ENCODE measurements at places on chromosomes 7 and 10. TPM values are rescaled to one million over a fixed set of nuclear protein-coding genes. Genes with fewer than 3 reads are reported as not detected.

Gene CYP3A5
- 53.0 TPM for total RNA-seq

GRCh38 chr7:129906700-129907099 is 46.1 kb downstream of the UBE2H start:
- no peak for DNase-seq

Gene NME8
- not detected for total RNA-seq

Gene TYW1B
- total RNA-seq: 3.1 TPM

GRCh38 chr7:37352974-37353948 is 95.4 kb downstream of the ELMO1 start:
- DNase-seq: no peak

DNA sequence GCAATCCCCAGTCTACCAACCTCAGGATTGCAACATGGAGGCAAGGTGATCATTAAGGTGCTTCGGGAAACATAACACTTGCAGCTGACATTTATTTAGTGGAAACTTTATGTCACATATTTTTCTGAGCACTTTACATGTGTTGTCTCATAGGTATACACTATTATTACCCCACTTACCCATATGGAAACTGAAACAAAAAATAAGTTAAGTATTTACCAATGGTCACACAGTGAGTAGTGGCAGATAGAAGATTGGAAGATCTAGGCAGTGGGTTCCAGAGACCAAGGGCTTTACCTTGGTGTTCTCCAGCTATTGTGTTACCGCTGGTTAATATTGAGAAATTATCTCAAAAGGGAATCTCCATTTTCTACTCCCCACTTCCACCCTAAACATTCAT is 1279.1 kb upstream of the SORCS1 start:
- no peak for DNase-seq

DNA sequence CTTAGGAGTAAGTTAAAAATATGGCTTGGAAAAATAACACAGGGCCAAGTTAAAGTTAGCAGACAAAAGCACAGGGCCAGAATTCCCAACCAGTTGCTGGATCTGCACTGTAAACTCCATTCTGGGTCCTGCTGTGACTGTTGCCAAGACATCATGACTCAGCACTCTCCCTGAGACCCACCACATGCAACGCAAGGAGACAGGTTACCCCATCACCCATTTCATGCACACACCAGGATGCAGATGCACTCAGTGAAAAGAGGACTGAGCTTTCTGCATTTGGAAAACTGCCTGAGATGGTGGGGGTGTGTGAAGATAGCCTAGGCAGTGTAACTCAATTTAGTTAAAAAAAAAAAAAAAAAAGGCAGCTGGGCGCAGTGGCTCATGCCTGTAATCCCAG is 97.6 kb upstream of the ZNF438 start:
- no peak for DNase-seq
